ACHN (cell line): ENCODE measurements at places on chromosomes 5 and 9.
A peak's percentile ranks its signal among the peaks of the same experiment; 100 is the strongest.

DNA sequence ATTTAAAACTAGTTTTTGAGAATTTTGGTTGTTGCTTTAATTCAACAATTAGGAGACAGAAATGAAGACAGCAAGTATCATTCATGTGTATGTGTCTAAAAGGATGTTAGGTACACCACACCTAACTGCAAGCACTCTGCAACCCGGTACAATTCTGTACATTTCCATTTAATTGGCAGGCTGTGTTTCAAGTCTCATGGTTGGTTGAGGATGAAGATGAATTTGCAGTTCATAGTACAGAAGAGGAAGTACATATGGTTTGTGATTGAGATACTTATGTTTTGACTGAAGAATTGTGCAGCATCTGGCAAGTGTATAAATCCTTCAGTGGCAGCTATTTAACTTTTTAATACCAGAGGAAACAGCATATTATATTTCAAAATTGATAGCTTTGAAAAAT lies 628.7 kb upstream of the ZNF608 start:
- DNase-seq = no peak

DNA sequence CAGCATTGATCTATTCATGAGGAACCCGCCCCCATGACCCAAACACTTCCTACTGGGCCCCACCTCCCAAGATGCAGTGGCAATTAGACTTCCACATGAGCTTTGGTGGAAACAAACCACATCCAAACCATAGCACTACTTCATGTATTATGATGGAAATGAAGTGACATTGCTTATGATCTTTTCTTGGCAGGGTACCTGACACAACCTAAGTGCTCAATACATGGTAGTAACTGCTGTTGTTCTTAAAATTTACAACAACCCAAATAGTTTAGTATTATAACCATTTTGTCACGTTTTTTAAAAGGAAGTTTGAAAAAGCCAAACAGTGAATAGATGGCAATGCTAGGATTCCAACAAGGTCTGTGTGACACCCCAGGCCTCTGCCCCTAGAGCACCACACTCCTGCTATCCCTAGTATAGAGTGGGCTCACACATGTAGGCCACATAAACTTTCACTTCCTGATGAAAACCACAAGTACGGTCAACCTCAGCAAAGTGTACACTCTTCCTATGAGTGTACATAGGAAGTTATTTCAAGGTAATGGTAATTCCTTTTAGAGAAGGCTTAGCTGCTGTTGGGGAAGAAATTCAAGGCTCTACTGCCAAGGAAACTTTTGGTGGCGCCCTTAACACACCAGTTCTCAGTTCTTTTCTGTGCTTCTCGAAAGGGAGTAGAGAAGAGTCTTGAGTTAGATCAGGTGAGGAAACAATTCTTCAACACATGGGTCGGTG lies 97.6 kb downstream of the ARSB start:
- no peak for DNase-seq

- DNase-seq = no peak
Observed at GRCh38 chr5:172438319-172438668, 16.0 kb downstream of the SH3PXD2B start.

DNA sequence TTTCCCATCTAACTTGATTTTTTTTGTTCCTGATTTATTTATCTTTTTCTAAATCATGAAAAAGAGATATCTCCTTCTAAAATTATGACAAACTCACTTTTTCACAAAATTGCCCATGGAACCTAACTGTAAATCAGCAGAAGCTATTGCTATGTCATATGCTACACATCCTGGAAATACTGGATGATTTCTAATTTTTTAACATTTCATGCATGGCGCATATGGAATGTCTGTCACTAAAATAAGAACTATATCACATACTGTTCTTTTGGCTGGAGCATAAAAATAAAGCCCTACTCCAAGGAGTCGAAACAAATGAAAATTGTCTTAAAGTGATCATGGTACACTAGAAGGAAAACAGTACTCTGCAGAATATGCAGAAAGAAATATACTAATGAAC lies 60.6 kb downstream of the CAMK4 start:
- no peak for DNase-seq

DNA sequence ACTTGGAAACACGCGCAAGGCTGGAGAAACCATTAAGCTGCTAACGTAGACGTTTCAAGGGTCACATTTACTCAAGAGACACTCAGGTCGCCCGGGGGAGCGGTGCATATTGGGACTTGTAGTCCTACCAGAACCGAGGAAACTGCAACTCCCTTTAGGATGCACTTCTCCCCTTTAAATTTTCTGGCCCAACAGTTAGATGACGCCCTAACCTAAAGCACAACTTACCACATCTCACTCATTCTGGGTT lies 384 bp upstream of the DMXL1 start:
- DNase-seq = no peak

GRCh38 chr9:86034863-86035734 lies 64.3 kb downstream of the GOLM1 start:
- DNase-seq = peak; percentile 51

DNA sequence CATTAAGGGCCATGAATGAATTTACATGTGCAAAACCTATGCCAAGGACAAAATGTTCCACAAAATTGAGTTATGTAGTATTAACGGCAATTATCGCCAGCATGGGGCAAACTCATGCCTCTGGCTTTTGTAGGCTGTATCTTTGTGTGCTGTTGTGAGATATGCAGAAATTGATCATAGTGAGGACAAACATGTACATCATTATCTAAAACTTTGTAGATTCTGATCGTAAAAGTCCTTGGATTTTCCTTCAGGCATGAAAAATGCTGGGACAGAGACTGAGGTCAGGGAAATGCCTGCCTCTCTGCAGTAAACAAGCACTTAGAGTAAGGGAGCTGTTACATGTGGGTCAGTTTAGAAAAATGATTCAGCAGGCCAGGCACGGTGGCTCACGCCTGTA lies 5.9 kb upstream of the TXNDC8 start:
- no peak for DNase-seq
